ENCODE measurements at places on chromosomes 12 and 14.
A peak's percentile ranks its signal among the peaks of the same experiment; 100 is the strongest.

GRCh38 chr14:20794644-20795369 is 7.8 kb downstream of the RNASE1 start:
- no peak for DNase-seq

- DNase-seq: no peak
These were observed 68.5 kb upstream of the PKP2 start for GRCh38 chr12:32964981-32965585.

DNA sequence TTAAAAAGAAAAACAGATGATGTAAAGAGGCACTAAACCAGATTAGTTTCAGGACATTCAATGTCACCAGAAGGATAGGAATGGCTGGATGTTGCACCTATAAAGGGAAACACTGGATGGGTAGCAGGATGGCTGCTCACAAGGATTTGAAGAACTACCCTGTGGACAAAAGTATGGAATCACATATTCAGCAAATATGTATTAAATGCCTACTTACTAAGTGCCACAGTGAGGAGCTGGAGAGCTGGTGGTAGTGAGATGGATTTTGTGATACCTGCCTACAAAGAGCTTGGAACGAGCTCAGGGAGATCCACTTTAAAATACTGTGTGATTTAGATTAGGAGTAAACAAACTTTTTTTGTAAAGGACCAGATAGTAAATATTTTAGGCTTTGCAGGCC is 316.2 kb downstream of the PAWR start:
- no peak for DNase-seq

DNA sequence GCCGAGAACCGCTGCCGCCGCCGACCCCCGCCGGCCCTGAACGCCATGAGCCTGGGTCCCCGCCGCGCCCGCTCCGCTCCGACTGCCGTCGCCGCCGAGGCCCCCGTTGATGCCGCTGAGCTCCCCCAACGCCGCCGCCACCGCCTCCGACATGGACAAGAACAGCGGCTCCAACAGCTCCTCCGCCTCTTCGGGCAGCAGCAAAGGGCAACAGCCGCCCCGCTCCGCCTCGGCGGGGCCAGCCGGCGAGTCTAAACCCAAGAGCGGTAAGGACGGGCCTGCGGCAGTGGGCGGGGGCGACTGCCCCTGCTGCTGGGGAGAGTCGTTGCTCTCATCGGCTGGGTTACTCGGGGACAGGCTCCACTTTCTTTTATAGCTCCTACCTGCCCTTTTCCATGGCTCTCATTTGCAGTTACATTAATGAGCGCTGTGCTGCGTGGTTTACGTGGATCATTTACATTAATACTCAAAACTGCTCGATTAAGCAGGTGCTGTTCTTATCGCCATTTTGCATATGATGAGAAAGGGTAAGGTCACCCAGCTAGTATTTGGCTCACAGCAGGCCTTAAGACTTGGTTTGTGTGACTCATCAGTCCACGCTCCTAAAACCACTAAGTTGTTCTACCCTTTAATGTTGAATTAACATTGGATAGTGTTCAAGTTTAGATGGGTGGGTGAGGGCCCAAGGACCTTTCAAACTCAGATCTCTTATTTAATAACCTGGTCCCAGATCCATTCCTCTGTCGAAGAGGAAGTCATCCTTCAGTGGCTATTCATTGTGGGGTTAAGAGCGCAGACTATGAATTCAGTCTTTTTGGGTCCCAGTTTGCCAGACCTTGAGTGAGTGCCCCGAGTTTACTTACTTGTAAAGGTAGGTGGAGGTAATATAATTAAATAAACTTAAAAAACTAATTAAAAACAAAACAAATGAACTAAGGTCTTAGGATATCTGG is 823 bp downstream of the RNF10 start:
- peak; percentile 71 for DNase-seq

DNA sequence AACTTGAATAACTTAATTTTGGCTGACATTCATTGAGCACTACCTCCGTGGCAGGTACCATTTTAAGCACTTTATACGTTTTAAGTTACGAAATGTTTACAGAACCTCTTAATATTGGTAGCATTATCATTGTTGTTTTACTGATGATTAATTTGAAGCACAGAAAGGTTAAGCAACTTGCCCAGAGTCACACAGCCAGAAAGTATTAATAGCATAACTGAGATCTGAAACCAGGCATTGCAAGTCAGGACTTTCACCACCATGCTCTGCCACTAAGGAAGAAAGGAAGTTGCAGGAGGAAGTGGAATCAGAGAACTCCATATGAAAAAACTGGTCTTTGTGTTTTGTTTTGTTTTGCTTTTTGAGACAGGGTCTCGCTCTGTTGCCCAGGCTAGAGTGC is 28.2 kb upstream of the BCAT1 start:
- DNase-seq: no peak

- peak; percentile 88 for DNase-seq
These were observed 72.6 kb upstream of the NCOR2 start for GRCh38 chr12:124640056-124640455.
